ENCODE measurements at places on chromosomes 4 and X.

- peak; percentile 26 for DNase-seq
Observed at GRCh38 chr4:121938282-121939092, 13.4 kb downstream of the TRPC3 start.

DNA sequence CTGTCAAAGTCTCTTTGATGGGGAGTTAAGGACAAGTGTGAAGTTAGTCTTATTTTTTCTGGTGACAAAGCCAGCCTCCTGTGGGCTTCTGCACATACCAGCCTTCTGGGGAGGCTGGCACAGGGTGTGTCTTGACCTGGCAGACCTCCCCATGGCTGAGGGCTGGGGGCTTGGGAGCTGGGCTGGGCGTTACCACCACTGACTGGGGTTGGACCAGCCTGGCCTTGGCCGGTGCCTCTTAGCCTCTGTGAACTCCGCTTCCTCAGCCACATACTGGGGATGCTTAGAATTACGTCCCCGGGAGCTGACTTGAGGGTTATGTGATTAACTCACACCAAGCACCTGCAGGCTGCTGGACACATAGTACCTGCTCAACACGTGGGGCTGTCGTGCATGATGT, 14.0 kb downstream of the SH3TC1 start:
- DNase-seq = no peak

DNA sequence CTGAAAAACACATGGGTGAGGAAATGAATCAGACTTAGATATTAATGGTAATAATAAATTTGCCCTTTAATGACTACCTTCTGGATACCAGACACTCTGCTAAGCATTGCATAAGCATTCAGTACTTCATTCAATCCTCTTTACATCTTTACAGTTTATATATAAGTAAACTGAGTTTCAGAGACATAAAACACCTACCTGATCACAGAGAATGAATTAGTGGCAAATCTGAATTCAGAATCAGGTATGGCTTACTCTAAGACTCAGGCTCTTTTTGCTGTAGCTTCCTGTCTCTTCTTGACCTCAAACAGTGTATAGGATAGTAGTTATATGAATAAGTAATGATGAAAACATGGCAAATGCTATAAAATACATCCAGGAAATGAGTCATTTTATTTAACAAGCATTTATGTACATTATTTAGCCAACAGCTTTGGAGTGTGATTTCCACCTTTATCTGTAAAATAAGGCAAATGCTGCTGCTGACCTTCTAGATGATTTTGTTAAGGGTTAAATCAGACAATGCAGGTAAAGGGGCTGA, 83.9 kb downstream of the VEGFC start:
- DNase-seq = peak; percentile 3

- DNase-seq = peak; percentile 6
Observed at GRCh38 chrX:11750046-11750445, 8.0 kb upstream of the MSL3 start.

DNA sequence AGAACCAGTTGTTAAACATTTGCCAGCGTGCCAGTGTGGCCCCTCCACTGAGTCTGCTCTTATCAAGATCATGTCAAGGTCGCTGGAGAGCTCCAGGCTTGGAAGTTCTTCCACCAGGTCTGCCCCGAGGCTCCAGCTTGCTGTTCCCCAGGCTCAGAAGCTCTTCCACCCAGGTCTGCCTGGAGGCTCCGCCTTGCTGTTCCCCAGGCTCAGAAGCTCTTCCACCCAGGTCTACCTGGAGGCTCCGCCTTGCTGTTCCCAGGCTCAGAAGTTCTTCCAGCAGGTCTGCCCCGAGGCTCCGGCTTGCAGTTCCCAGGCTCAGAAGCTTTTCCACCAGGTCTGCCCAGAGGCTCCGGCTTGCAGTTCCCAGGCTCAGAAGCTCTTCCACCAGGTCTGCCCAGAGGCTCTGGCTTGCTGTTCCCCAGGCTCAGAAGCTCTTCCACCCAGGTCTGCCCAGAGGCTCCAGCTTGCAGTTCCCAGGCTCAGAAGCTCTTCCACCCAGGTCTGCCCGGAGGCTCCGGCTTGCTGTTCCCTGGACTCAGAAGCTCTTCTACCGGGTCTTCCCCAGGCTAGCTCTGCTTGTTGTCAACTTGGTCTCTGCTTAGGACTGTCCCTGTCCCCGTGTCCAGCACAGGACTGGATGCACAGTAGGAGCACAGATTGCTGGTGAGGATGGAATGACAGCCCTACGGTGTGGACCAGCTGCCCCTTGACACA, 54.4 kb downstream of the HMX1 start:
- no peak for DNase-seq

- DNase-seq = no peak
Observed at GRCh38 chr4:148283665-148284064, 158.5 kb downstream of the NR3C2 start.

- no peak for DNase-seq
Observed at GRCh38 chr4:84837751-84838150, 128.7 kb downstream of the WDFY3 start.

Data from MCF 10A (cell line).